Activated CD4-positive, alpha-beta T cell treated with anti-CD3 and anti-CD28 coated beads, Interleukin-2, amount 50 U/mL, for 4 hours (primary cell): ENCODE measurements at places on chromosomes 7 and 10.

GRCh38 chr10:71927776-71928592 is 36.2 kb upstream of the CHST3 start:
- DNase-seq: no peak

- no peak for DNase-seq
Observed at GRCh38 chr7:96143495-96144259, 178.2 kb downstream of the SLC25A13 start.

DNA sequence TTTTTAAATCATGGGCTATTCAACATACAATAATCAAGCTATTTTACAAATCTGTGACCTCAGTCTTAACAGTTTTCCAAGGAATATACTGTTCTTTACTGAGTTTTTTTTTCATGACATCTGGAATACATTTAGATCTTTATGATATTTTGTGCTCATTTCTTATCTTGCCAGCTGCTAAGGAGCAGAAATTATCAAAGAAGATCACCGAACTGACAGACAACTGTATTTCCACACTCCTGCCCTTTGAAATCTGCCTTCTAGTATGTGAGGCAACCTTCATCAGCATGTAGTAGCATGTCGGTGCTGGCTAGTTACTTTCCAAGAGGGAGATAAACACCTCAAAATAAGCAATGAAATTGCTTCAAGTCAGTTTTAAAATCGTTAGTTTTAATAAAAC is 66.4 kb downstream of the NHLRC2 start:
- no peak for DNase-seq

DNA sequence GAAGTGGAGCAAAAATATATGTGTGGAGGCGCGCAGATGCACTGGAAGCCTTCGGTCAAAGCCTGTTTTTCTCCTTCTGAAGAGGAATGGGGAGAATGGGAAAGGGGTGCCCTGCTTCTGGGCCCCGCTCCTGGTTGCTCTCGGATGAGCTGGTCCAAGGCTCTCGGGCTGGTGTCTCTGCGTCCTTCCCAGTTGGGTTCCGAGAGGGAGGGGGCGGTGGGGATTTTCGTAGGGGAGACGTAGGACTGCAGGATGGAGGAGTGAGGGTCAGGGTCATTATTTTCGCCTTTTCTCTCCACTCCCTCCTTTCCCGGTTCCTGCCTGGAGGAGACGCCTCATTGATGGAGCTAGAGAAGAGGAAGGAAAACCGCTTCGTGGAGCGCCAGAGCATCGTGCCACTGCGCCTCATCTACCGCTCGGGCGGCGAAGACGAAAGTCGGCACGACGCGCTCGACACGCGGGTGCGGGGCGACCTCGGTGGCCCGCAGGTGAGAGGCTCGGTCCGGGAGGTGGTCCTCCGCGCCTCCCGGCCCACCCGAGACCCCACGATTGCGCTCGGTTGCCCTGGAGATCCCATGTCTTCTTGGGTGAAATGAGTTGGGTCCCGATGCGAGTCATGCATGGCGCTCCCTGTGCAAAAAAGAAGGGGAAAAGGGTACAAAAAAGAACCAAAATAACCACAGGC is 790 bp downstream of the ADAM22 start:
- no peak for DNase-seq

DNA sequence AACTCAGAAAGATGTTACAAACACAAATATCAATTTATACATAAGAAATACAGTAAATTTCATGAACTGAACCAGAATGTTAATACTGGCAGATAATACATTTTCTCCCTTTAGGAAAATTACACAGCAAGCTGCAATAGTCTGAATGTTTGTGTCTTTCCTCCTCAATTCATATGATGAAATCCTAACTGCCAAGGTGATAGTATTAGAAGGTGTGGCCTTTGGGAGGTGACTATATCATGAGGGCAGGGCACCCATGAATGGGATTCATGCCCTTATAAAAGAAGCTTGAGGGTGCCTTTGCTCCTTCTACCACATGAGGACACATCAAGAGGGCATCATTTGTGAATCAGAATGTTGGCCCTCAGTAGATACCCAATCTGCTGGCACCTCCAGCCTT is 64.3 kb upstream of the GPR22 start:
- no peak for DNase-seq

DNA sequence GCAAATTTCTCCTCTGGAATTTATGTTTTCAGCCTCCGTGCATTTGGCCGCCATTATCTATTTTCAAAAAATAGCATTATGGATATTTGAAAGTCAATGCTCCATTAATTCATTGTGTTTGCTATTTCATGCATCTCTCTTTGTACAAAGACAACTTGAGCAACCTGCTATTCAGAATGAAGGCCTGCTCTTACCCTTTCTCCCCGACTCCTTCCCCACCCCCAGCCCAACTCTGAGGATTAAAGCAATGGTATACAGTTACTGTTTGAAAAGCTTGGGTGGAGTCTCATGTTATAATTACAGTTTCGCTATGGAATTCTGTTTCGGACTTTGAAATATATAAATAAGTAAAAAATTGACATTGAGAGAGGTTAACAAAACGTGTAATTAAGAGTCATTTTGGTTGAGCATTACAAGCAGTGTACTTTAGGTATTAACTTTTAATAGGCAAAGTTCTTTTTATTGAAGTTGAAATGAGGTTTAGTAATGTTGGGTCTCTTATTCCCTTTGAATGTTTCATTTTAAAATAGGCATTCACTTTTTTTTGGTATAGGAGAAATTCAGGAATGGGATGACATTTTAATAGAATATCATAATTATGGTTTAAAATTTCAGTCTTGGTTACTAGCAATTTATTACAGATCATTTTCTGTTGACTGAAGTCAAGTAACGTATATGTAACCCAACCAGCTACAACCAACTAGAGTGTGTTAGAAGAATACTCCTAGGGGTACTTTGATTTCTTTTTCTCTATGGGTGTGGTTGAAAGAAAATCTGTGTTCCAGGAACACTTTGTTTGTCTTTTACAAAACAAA is 93.1 kb downstream of the ARID5B start:
- DNase-seq: no peak

GRCh38 chr10:79073784-79074432 is 5.1 kb downstream of the ZMIZ1 start:
- no peak for DNase-seq

DNA sequence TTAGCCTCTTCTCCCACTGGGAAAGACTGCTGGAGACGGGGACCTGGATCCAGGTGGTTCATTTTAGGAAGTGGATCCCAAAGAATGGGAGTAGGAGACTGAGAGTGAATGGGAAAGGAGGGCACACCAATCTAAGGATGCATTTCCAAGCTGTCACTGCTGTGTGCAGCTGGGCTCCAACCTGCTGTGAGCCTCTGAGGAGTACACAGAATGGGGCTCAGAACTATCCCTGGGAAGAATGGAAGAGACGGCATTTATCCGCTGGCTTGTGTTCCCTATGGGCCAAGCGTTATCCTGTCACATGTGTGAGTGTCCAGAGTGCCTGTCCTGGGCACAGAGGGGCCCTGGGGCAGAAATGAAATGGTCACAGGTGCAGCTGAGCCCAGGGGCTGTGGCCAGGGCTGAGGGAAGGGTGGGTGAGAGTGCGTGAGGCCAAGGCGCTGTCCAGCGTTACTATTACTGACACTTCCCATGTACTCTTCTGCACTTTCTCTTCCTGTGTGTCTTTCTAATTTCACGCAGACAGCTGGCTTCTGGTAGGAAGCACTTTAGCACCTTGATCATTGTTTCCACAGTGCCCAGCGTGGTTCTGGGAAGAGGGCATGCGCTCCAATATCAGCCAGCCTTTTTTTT is 35.4 kb upstream of the PODXL start:
- no peak for DNase-seq

DNA sequence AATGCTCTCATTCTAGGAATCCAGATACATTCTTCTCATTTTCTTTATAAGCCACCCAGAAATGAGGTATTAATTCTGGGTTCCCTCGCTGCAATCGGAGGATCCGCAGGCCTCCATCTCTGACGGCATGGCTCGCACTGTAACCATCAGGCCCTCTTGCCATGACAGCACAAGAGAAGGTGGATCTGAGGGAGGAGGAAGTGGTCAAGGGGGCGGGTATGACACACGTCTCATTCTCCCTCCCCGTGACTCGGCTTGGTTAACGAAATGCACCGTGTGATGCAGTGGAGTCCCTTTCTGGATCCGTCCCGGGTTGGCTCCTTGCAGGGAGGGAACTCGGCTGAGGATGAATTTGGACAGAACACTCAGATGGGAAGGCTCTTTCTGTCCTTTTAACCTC is 280.2 kb downstream of the TCERG1L start:
- DNase-seq: no peak

DNA sequence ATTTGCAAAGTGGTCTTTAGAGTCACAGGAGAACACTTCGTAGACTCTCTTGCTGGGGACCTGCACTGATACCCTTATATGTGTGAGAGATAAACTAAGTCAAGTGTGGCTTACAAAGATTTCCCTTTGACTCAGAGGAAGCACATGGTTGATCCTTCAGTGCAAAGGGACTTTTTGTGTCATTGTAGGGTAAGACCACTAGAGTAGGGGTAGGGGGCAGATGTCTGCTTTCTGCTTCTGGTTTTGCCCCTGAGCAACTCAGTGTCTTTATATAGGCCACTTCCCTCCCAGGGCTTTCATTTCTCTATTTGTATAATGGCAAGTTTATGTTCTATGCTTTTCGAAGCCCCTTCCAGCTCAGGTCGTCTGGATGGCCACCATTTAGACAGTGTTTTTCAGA is 281.7 kb downstream of the SORCS3 start:
- no peak for DNase-seq

DNA sequence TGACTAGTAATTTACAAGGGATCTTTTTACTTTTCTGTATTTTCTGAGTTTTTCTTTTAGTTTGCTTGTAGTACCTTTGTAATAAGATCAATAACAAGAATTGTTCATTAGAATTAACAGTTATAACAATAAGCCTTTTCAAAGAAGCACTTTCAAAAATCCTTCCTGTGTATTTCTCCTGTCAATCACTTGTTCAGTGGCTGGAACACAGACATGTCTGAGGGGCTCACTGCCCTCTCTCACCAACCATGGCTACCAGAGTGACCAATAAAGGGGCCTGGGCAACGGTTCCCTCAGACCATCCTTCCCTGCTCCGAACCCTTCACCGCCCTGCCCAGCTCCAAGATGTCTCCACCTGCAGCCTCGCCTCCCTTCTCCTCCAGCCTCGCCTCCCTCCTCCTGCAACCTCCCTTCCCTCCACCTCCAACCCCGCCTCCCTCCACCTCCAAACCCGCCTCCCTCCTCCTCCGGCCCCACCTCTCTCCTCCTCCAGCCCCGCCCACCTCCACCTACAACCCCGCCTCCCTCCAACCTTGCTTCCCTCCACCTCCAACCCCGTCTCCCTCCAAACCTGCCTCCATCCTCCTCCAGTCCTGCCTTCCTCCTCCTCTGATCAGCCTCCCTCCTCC is 353.4 kb downstream of the TNS3 start:
- no peak for DNase-seq
